ENCODE measurements at places on chromosomes 16 and 17.

DNA sequence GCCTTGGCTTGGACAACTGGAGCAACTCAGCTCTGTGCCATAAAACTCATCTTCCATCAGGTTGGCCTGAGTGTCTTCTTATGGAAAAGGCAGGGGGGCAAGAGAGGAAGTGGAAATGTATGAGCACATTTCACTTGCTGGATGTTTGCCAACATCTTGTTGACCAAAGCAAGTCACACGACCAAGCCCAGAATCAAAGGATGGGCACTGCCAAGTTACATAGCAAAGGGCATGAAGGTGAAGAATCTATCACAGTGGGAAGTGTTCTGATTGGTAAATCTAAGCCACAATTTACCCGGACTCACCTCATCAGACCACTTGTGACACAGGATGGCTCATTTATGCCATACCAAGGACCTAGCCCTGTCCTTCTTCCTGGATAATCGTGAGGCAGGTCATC is 310.5 kb upstream of the IRX5 start:
- no peak for DNase-seq

- no peak for DNase-seq
Measured at GRCh38 chr17:78057113-78057740, 71.3 kb downstream of the TMC6 start.

DNA sequence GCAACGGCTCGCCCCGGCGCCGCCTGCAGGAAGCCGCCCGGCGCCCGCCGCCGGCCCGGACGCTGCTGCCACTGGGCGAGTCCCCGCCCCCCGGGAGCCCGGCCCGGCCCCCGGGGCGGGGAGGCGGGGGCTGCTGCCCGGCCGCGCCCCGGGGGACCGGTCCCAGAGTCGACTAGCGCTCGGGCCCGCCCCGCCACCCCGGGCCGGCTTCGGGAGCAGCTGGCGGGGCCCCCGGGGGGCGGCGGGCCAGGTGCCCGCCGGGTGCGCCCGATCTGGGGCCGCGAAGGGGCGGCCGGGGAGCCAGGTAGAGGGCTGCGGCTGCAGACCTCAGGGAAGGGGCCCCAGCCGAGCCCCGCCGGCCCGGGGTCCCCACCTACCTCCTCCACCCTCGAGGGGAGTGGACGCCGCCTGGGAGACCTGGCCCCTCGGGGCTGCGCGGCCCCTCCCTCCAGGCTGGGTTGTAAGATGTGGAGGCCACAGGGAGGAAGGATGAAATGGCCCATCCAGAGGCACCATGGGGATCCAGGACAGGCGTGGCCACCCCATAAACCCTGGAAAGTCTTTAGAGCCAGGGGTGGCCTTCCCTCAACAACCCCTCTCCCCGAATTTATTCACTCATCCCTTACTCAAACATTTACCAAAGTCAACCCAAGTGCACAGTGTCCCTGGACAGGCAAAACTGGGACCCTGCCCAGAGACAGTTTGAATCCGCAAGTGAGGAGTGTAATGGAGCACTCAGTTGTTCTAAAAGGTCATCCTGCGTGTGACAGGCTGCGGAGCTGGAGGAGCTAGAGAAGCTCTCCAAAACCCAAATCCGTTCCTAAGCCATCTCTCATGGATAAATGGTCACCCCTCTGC is at the start of gene CDYL2:
TSS of gene CDYL2 (minus strand) at position 73 of the 858 bp plus-strand sequence. CDS start 425 bp downstream, outside the sequence.
- peak; percentile 23 for DNase-seq

GRCh38 chr16:27243725-27244362 is 24.7 kb downstream of the NSMCE1 start:
- DNase-seq: no peak

DNA sequence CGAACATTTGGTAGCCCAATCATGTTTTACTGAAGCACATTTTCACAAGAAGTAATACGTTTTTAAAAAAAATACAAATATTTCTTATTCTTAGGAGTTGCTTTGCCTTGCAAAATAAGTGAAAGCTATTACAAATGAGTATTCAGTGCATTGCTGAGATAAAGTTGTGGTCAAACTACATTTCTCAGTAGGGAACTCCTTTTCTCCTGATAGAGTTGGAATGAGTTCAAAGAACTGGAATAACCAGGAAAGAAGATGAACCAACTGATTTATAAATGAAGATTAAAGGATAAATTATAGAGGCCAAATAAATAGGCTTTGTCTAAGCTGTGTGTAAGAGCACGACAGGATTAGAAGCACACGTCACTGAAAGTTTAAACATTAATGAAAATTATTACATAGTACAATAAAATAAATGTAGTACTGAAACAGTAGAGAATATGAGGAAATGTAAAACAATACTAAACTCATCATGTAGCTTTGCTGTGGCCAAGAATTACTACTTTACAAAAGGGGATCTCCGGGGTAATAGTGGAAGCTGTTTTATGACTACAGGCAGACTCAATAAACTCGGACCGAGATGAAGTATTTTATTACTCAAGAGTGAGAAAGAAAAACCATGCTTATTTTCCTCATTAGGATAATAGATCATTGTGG is 73.6 kb downstream of the KCNJ2 start:
- no peak for DNase-seq

- no peak for DNase-seq
Measured at GRCh38 chr16:82005027-82005830, 6.0 kb downstream of the SDR42E1 start.

DNA sequence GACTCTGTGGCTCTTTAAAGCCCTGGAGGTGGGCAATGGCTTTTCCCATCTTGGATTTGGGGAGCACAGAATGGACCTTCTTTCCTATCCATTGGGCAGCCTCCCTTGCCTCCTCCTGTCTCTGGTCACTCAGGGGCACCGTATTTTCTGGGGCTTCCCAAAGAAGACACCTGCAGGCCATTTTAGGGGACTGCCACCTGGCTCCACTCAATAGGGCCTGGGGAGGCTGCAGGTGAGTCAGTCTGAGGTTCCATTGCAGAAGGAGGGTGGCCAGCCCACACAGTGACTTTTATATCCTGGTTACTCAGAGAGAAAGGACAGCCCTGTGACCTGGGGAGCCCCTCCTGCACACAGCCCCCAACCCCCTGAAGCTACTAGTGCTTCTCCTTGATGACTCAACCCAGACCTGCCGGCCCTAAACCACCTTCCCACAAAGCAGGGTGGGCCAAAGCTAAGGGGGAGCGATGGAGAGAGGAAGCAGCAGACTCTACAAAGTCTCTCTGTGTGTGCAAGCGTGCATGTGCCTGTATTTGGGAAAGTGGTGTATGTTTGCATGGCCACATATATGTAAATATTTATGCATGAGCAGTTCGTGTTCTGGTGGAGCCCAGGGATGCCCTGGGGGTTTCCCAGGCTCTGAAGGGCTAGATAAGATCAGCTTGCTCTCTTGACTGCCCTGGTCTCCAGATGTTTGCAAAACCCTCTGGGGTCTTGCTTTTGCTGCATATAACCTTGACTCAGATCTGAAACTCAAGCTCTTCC is 5.0 kb downstream of the CX3CL1 start:
- peak; percentile 60 for DNase-seq

DNA sequence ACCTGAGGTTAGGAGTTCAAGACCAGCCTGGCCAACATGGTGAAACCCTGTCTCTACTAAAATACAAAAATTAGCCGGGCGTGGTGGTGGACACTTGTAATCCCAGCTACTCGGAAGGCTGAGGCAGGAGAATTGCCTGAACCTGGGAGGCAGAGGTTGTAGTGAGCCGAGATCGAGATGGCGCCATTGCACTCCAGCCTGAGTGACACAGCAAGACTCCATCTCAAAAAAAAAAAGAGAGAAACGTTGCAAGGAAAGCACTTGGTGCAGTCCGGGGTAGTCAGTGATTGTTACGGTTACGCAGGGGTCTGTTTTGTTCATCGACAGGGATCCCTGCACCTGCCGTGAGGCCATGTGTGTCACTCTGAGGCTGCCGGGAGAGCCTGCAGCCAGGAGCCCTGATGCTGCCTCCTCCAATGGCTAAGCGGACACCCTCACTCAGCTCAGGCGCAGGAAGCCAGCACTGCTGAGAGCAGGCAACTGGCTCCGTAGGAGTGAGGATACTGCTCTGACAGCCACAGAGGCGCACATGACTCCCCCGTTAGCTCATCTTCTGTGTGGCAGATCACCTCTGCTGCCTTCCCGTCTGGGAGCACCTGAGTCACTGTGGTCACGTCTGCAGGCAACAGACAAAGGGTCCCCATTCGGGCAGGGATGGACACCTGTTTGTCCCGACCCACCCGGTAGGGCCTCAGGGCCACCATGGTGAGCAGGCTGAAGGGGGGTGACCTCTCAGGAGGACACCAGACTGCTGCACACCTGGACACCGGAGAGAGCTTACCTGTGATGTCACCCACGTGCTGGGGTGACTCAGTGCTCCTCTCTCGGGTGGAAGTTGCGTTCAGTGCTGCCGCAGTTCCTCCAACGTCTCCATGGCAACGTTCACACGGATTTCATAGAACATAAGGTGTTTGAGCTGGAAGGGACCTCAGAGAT is 5.2 kb upstream of the RAB26 start:
- DNase-seq: peak; percentile 46

GRCh38 chr17:6261466-6261865 is 173.5 kb downstream of the AIPL1 start:
- no peak for DNase-seq

- no peak for DNase-seq
Measured at GRCh38 chr16:14232106-14232864, 161.2 kb downstream of the MRTFB start.

- DNase-seq: no peak
Measured at GRCh38 chr16:8739989-8740704, 57.3 kb downstream of the TMEM186 start.

DNA sequence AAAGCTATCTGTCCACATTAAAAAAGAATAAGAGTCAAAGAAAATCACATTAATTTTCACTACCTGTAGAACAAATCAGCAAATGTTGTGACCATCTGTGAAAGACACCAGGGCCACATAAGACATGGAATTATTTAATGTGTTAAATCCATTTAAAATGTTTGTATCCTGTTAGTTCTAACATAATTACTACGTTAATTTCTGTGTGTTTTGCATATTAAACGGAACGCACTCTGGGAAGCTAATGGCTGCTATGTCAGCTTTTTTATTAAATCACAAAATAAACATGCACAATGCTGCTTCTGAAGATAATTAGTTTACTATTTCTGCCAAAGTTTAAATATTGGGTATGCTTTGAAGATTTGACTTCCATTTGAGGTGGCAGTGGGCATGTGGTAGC is 1061.2 kb downstream of the CDH11 start:
- no peak for DNase-seq

DNA sequence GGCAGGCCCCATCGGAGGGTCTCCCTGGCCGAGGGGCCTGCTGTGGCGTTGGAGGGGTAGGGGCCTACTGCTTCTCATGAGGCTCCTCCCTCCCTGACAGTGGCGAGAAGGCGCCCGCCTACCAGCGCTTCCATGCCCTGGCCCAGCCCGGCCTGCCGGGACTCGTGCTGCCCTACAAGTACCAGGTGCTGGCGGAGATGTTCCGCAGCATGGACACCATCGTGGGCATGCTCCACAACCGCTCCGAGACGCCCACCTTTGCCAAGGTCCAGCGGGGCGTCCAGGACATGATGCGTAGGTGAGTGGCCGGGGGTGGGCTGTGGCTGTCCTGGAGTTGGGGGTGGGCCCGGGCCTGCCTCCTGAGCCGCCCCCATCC is 1.7 kb downstream of the CDT1 start:
- no peak for DNase-seq

DNA sequence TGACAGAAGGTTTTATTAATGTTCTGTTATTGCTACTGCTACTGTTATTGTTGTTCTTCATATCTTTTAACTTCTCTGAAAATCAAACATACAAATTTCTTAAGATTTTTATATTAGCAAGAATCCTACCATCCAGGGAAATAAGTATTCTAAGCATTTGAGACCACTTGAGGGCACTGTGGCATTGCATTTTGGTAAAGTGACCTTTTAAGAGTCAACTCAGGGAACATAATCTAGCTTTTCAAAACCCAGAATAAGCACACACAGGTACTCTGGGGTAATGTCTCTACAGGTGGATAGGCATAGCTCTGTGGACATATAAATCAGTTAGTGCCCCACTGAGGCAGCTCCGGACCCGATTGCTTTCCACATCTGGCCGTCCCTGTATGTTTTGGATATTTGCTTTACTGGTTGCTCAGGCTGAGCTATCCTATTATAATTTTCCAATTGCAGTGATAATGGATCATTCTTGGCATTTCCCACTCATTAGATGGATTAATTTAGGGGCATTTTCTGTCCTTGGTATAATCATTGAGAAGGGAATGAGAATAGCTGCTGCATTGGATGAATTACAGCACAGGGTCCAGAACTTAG is 1425.1 kb upstream of the CDH8 start:
- DNase-seq: peak; percentile 42

GRCh38 chr17:17606416-17607000 is 15.0 kb upstream of the PEMT start:
- no peak for DNase-seq

DNA sequence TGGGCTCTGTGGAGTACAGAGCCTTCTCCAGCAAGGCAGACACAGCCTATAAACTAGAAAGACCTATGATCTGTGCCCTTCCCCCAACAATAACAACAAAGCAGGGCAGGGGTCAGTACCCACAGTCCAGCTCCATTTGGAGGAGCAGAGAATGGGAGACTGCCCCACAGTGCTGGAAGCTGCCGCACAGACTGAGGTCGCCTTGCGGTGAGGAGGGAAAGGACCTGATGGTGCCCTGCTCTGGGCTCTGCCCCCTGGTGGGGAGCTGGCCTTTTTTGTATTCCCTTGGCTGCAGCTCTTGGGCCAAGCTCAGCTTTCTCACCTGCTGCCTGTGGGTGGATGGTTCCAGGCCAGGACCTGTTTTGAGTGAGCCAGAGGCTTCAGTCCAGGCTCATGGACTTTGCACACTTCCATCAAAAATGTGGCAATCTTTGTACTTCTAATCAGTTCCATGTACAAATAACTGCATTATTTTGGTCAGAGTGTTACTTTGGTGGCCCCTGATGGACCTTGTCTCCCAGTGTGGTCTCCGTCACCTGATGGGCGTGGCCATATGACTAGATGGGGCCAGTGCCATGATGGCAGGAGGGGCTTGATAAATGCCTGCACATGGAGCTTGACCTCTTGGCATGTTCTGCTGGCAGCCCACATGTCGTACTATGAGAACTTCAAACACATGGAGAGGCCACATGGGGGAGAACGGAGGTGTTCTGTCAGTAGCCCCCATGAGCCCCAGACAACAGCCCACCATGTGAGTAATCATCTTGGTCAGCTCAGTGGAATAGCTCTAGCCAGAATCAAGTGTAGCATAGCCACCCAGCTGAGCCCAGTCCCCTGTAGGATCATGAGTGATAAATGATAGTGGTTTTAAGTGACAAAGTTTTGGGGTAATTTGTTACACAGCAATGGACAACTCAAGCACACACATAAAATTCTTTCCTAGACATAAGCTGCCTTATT is 24.2 kb downstream of the B9D1 start:
- peak; percentile 49 for DNase-seq

- peak; percentile 22 for DNase-seq
Measured at GRCh38 chr17:53629188-53629587, 193.5 kb upstream of the KIF2B start.

DNA sequence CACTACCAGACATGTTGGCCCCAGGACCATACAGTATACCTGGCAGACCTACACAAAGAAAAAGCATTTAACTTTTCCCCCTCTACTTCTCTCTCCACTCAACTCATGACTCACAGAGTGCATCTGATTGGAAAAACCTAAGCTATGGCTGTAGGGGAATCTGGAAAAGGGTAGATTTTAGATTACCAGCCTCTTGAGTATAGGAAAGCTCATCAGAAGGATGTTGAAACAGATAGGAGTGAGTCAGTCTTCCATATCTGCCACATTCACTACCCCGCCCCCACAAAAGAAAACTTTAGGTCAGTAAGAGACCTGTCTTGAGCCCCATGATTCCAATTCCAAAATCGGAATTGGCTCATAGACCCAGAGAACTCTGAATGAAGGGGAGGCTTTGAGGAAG is 12.3 kb downstream of the KRT9 start:
- peak; percentile 78 for DNase-seq
